DND-41 (cell line): ENCODE measurements at places on chromosomes 11 and 22.

GRCh38 chr11:13149991-13150390 is 127.6 kb upstream of the BMAL1 start:
- H3K27me3 ChIP-seq: no peaks in the 10 kb centered on the region
- H3K4me1 ChIP-seq: no peaks in the 10 kb centered on the region
- no peak overlapping the region for H3K27ac ChIP-seq
- no peak for DNase-seq

GRCh38 chr22:18909556-18909955 is 3.4 kb downstream of the DGCR6 start:
- no peak overlapping the region for H3K27ac ChIP-seq
- H3K4me1 ChIP-seq: no peaks in the 10 kb centered on the region

- no peaks in the 10 kb centered on the region for H3K27me3 ChIP-seq
- peaks cover 37% of the 10 kb centered on the region for H3K36me3 ChIP-seq
- no peak for DNase-seq
- H3K4me1 ChIP-seq: peaks cover 36% of the 10 kb centered on the region
- no peak overlapping the region for H3K27ac ChIP-seq
Observed at GRCh38 chr11:72432347-72433287, 1.7 kb downstream of the CLPB start.

GRCh38 chr22:19576460-19577421 is 52.5 kb upstream of the CLDN5 start:
- no peak overlapping the region for H3K4me3 ChIP-seq
- H3K4me1 ChIP-seq: peaks cover 20% of the 10 kb centered on the region
- H3K36me3 ChIP-seq: no peaks in the 10 kb centered on the region

DNA sequence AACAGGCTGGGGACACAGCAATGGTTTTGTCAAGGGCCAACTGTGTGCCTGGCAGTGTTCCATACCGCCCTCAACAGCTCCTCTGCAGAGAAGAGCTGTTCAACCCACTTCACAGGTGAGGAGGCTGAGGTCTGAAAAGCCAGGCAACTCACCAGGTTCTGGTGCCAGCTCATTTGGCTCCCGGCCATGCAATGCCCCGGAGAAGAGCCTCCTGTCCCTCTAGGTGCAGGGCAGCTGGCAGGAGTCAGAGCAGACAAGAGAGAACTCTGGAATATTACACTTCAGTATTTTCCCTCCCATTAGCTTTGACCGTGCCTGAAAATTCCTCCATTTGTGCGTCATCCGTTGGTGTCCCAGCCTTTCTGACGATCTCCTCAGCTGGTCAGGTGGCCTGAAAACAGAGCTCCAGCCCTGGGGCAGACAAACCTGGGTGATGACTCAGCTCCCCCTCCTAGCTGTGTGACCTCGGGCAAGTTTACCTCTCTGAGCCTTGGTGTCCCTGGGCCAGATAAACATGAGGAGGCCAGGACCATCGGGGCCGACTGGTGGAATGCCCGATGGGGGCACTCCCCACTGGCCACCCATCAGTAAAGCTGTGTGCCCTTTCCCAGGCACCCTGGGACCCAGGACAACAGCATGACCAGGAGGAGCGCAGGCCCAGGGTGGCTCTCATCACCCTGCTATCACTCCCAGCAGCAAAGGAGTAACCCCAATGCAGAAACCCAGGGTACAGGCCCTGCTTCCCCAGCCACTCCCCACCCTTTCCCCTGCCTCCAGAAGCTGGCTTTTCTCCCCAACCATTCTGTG is 9.6 kb upstream of the C1QTNF6 start:
- DNase-seq: no peak
- H3K4me1 ChIP-seq: peaks cover 18% of the 10 kb centered on the region
- no peaks in the 10 kb centered on the region; the same call in 1 of the 2 replicates for H3K36me3 ChIP-seq
- H3K27me3 ChIP-seq: no peaks in the 10 kb centered on the region

DNA sequence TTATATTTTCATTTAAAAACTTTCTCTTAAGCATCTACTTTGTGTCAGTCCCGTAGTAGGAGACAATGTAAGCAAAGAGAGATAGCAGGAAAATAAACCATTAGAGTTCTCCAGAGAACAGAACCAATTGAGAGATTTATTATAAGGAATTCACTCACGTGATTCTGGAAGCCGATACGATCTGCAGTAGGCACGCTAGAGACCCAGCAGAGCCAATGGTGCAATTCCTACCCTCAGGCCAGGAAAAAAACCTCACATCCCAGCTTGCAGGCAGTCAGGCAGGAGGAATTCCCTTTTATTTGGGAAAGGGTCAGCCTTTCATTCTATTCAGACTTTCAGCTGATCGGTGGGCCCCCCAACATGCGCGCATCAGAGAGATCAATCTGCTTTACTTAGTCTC is 7.3 kb upstream of the PLEKHA7 start:
- no peak for DNase-seq
- H3K36me3 ChIP-seq: no peaks in the 10 kb centered on the region
- no peak overlapping the region for H3K4me3 ChIP-seq
- H3K27me3 ChIP-seq: peaks cover 10% of the 10 kb centered on the region
- H3K27ac ChIP-seq: no peak overlapping the region
- H3K4me1 ChIP-seq: no peaks in the 10 kb centered on the region

DNA sequence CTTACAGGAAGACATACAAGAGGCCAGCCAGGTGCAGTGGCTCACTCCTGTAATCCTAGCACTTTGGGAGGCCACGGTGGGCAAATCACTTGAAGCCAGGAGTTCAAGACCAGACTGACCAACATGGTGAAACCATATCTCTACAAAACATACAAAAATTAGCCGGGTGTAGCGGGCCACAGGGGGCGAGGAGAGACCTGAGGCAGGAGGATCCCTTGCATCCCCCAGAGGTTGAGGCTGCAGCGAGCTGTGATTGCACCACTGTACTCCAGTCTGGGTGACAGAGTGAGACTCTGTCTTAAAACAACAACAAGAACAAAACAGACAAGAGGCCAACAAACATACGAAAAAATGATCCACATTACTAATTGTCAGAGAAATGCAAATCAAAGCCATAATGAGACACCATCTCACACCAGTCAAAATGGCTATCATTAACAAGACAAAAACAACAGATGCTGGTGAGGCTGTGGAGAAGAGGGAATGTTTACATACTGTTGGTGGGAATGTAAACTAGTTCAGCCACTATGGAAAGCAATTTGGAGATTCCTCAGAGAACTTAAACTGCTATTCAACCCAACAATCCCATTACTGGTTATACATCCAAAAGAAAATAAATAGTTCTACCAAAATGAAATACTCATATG is 498.8 kb upstream of the ARHGAP42 start:
- H3K4me3 ChIP-seq: no peak overlapping the region
- H3K4me1 ChIP-seq: no peaks in the 10 kb centered on the region
- no peaks in the 10 kb centered on the region for H3K27me3 ChIP-seq
- no peak for DNase-seq
- no peaks in the 10 kb centered on the region for H3K36me3 ChIP-seq
- no peak overlapping the region for H3K27ac ChIP-seq

DNA sequence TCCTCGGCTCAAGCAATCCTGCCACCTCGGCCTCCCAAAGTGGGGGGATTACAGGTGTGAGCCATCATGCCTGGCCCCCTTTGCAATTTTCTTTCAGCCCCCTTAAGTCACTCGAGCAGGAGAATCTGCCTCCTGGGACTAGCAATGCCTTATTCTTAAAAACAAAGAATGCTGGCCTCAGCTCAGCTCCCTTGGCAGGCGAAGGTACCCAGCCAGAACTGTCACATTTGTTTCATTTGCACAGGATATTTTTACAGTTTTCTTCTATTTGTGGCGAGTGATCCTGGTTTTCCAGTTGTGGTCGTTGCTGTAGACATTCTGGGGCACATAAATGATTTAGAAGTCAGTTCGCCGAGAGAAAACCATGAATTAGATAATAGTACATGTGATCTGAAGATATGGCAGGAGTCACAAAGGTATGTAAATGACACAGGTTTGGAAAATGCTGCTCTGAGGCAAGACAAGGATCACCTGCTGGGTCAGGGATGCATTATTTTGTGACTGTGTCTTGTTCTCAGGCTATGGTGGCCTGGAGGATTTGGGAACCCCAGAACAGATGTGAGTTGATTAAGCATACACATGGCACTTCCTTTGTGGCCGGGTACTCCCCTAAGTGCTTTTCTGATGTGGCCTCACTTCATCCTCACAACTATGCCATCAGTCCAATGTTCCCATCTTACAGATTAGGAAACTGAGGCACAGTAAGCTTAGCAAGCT is 51.2 kb upstream of the SLC22A12 start:
- H3K36me3 ChIP-seq: no peaks in the 10 kb centered on the region
- no peaks in the 10 kb centered on the region for H3K4me1 ChIP-seq
- no peak overlapping the region for H3K27ac ChIP-seq
- no peaks in the 10 kb centered on the region for H3K27me3 ChIP-seq
- DNase-seq: no peak

GRCh38 chr11:128917144-128917724 is 25.4 kb downstream of the TP53AIP1 start:
- H3K36me3 ChIP-seq: no peaks in the 10 kb centered on the region
- H3K4me3 ChIP-seq: no peak overlapping the region
- no peak overlapping the region for H3K27ac ChIP-seq
- DNase-seq: no peak

GRCh38 chr11:118914987-118915386 is 10.7 kb downstream of the BCL9L start:
- peaks cover 86% of the 10 kb centered on the region for H3K4me1 ChIP-seq
- no peak overlapping the region for H3K4me3 ChIP-seq
- peak overlapping the region; percentile 94 for H3K27ac ChIP-seq
- no peak for DNase-seq
- no peaks in the 10 kb centered on the region for H3K27me3 ChIP-seq

- H3K27ac ChIP-seq: no peak overlapping the region
- H3K27me3 ChIP-seq: no peaks in the 10 kb centered on the region
- no peak overlapping the region for H3K4me3 ChIP-seq
- no peaks in the 10 kb centered on the region for H3K4me1 ChIP-seq
Observed at GRCh38 chr11:1207401-1208143, 15.3 kb upstream of the MUC5B start.

DNA sequence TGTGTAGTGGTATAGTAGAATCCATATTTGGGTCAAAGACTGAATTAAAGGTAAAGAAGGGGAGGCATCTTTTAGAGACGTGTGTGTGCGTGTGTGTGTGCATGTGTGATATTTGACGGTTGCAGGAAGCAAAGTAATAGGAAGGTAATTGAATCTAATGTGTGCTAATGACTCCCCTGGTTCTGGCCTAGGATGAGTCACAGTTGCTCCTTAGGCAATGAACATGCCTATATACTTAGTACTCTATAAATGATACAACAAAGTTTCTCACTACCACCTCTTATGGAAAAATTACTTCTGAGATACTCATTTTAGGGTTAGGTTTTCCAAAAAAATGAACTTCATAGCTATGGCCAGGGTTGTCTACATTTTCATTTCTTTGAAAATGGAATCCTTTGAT is 409.6 kb downstream of the GUCY1A2 start:
- DNase-seq: no peak
- H3K4me3 ChIP-seq: no peak overlapping the region
- no peaks in the 10 kb centered on the region for H3K36me3 ChIP-seq
- peaks cover 6% of the 10 kb centered on the region; the same call in 1 of the 2 replicates for H3K4me1 ChIP-seq

- H3K27ac ChIP-seq: no peak overlapping the region
- H3K36me3 ChIP-seq: no peaks in the 10 kb centered on the region; the same call in 1 of the 2 replicates
- H3K4me1 ChIP-seq: peaks cover 12% of the 10 kb centered on the region
Observed at GRCh38 chr11:75810637-75811390, 4.2 kb upstream of the UVRAG start.

GRCh38 chr11:15258433-15259165 is 143.9 kb downstream of the INSC start:
- no peak overlapping the region for H3K27ac ChIP-seq
- DNase-seq: no peak
- H3K36me3 ChIP-seq: no peaks in the 10 kb centered on the region
- H3K4me1 ChIP-seq: no peaks in the 10 kb centered on the region
- H3K4me3 ChIP-seq: no peak overlapping the region
- H3K27me3 ChIP-seq: peaks cover 18% of the 10 kb centered on the region

- no peaks in the 10 kb centered on the region for H3K27me3 ChIP-seq
- peaks cover 15% of the 10 kb centered on the region for H3K4me1 ChIP-seq
- no peaks in the 10 kb centered on the region for H3K36me3 ChIP-seq
- no peak overlapping the region for H3K4me3 ChIP-seq
- H3K27ac ChIP-seq: no peak overlapping the region
Observed at GRCh38 chr11:118054712-118055640, 21.9 kb upstream of the TMPRSS4 start.

DNA sequence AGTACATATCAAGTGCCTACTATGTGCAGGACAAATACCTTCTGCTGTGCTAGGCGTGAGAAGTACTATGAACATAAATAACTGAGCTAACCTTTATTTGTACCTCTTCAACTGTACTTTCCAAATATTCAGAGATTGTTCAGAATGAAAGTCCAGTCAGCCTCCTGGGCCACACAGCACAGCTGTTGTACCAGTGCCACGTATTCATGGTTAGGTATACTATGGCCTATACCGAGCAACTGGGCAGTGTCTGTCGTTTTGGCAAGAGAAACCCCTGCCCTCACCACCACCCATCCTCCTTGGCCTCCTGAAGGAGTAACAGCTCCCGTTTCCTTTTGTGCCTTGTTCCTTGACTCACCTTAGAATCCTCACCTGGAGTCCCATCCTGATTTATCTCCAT is 53.0 kb downstream of the RASSF10 start:
- no peak overlapping the region for H3K4me3 ChIP-seq
- no peak for DNase-seq
- peaks cover 5% of the 10 kb centered on the region for H3K27me3 ChIP-seq
- H3K36me3 ChIP-seq: no peaks in the 10 kb centered on the region

DNA sequence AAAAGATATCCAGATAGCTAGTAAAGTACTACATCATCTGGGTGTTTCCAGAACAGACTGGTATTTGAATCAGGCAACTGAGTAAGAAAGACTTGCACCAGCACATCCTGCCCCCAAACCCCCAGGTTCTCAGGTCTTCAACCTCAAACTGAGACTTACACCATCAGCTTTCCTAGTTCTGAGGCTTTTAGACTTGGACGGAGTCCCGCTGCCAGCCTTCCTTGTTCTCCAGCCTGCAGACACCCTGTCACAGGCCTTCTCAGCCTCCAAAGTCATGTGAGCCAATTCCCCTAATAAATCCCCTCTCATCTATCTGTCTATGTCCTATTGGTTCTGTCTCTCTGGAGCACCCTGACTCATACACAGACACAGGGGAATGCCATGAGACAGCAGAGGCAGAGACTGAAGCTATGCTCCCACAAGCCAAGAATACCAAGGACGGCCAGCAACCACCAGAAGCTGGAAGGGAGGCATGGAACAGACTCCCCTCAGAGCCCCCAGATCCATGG is 10.9 kb downstream of the SMCO4 start:
- peaks cover 27% of the 10 kb centered on the region for H3K4me1 ChIP-seq
- no peak overlapping the region for H3K4me3 ChIP-seq
- DNase-seq: no peak
- peaks cover 2% of the 10 kb centered on the region; the same call in 1 of the 2 replicates for H3K36me3 ChIP-seq
- no peaks in the 10 kb centered on the region for H3K27me3 ChIP-seq

GRCh38 chr22:46086577-46087335 is 63.6 kb upstream of the PPARA start:
- peaks cover 97% of the 10 kb centered on the region for H3K36me3 ChIP-seq
- no peak overlapping the region for H3K27ac ChIP-seq
- H3K27me3 ChIP-seq: no peaks in the 10 kb centered on the region
- no peak overlapping the region for H3K4me3 ChIP-seq
- H3K4me1 ChIP-seq: no peaks in the 10 kb centered on the region
- DNase-seq: no peak

- H3K4me3 ChIP-seq: no peak overlapping the region
- H3K27me3 ChIP-seq: peaks cover 4% of the 10 kb centered on the region
- no peak overlapping the region for H3K27ac ChIP-seq
- no peak for DNase-seq
Observed at GRCh38 chr11:112925516-112926310, 35.5 kb upstream of the NCAM1 start.
